ENCODE measurements at places on chromosomes 4 and X. TPM values are rescaled to one million over a fixed set of nuclear protein-coding genes. Genes with fewer than 3 reads are reported as not detected.

DNA sequence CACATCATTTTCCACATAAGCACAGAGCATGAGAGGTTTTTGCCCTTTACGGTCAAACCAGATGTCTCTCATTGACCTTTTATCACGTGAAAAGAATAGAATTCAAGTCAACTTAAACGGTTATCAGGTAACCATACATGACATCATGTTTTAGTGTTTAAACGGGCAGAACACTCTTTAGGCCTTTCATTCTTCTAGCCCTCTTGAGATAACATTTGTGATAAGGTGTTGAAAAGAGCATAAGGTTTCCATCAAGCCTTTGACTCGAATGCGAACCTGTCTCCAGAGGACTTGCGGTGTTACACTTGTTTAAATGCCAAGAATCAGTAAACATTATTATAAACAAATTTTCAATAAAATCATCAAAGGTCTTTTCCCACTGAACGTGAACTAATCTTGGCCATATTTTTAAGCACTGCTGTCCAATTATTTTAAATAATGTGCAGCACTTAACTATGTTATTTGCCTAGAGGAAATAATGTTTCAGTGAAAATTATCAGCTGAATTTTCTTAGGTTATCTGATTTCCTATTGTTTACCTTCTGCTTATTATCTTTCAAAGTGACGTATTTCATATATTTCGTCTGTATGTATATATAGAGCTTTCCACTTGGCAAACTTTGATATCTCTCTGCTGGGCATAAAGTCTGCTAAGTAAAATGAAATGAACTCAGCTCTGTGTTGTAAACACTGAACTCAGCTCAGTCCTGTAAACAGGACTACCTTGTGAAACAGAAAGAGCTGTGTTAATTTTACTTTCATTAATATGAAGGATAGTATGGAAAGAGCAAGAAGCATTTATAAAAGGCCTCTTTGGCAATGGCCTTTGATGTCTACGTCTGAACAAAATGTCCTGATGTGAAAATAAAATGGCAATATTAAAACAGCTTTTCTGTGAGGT, 33.3 kb downstream of the TENM3 start:
- no peaks in the 10 kb centered on the region for H3K36me3 ChIP-seq
- H3K4me1 ChIP-seq: no peaks in the 10 kb centered on the region

The MAGEB17 gene
- not detected for total RNA-seq

DNA sequence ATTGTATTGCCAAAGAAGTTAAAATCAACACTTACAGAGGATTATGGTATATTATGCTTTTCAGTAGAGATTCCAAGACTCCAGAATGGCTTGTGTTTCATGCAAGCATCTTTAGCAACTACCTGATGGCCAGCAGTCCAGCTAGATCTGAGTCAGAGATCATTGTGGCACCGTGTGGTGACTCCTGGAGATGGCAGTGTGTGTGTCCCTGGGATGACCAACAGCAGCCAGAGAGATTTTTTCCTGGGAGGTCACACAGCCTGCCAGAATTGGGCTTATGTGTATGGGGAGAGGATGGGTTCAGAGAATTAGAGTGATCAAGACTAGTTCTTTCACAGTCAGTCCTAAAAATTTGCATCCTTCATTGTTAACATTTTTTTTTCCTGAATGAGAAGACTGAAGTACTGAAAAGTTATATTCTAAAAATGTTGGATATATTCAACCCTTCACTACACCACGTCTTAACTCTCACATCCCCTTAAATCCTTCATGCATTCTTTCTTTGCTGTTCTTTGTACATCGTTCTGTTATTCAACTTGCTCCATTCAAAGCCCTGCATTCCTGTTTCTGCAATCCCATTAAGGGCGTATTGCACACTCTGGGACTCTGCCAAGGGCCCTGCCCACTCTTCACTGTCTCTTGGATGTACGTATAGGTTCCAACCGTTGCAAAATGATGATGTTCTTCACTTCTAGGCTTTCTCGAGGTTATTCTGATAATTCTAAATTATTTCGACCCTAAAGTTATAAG, 12.4 kb downstream of the TENM3 start:
- no peak overlapping the region for H3K27ac ChIP-seq
- H3K27me3 ChIP-seq: no peaks in the 10 kb centered on the region
- H3K36me3 ChIP-seq: no peaks in the 10 kb centered on the region
- H3K4me1 ChIP-seq: no peaks in the 10 kb centered on the region
- DNase-seq: no peak
- no peak overlapping the region for H3K4me3 ChIP-seq

The AKAP14 gene
- not detected for total RNA-seq

- H3K4me1 ChIP-seq: no peaks in the 10 kb centered on the region
- H3K36me3 ChIP-seq: peaks cover 30% of the 10 kb centered on the region
- H3K4me3 ChIP-seq: no peak overlapping the region
- H3K27ac ChIP-seq: no peak overlapping the region
These were observed 81.3 kb downstream of the C4orf51 start for GRCh38 chr4:145760961-145761929.

- no peaks in the 10 kb centered on the region for H3K27me3 ChIP-seq
- no peaks in the 10 kb centered on the region for H3K4me1 ChIP-seq
- DNase-seq: no peak
- no peak overlapping the region for H3K4me3 ChIP-seq
- H3K36me3 ChIP-seq: no peaks in the 10 kb centered on the region
- no peak overlapping the region for H3K27ac ChIP-seq
These were observed 15.6 kb upstream of the ADH4 start for GRCh38 chr4:99159699-99160098.

The GPR119 gene
- not detected for total RNA-seq

GRCh38 chr4:4759883-4760282, 99.6 kb upstream of the MSX1 start:
- H3K4me1 ChIP-seq: peaks cover 3% of the 10 kb centered on the region
- peaks cover 3% of the 10 kb centered on the region for H3K27me3 ChIP-seq
- no peak for DNase-seq
- H3K4me3 ChIP-seq: no peak overlapping the region
- H3K27ac ChIP-seq: no peak overlapping the region

DNA sequence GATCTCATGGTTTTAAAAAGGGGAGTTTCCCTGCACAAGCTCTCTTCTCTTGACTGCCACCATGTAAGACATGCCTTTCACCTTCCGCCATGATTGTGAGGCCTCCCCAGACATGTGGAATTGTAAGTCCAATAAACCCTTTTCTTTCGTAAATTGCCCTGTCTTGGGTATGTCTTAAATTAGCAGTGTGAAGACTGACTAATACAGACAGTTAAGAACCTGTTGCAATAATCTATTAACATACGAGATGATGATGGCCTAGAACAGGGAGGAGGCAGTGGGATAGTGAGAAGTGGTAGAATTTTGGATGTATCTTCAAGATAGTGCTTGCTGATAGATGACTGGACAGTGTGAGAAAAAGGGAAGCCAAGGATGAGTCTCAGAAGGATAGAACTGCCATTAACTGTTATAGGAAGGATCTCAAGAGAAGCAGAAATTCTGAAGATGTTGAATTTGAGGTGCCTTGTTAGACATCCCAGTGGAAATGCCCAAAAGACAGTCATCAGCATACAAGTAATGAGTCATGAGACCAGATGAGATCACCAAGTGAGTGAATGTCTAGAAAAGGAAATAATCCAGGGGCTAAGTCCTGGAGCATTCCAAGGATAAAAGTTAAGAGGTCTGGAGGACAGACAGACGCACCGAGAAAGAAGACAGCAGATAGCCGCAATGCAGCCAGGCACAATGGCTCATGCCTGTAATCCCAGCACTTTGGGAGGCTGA, 38.8 kb upstream of the UGDH start:
- H3K27ac ChIP-seq: no peak overlapping the region
- peaks cover 18% of the 10 kb centered on the region for H3K4me1 ChIP-seq
- peaks cover 20% of the 10 kb centered on the region for H3K36me3 ChIP-seq
- DNase-seq: no peak

DNA sequence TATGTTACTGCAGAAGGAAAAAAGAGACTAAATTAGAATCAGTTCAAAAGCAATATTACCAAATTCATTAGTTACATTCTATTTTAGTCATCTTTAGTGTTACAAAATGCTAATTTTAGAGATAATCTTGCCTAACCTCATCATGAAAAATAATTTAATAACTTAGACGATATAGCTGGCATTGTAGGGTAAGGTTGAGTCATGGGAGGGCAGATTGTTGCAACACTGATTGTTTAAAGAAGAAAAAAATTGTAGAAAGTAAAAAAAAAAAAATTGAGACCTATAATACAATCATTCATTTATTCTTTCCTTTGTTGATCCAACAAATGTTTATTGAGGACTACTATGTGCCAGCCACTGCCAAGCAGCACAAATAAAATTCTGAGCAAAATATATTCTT, 330.9 kb downstream of the GBA3 start:
- no peaks in the 10 kb centered on the region for H3K27me3 ChIP-seq
- no peaks in the 10 kb centered on the region for H3K36me3 ChIP-seq
- H3K4me1 ChIP-seq: no peaks in the 10 kb centered on the region
- no peak overlapping the region for H3K27ac ChIP-seq
- H3K4me3 ChIP-seq: no peak overlapping the region

DNA sequence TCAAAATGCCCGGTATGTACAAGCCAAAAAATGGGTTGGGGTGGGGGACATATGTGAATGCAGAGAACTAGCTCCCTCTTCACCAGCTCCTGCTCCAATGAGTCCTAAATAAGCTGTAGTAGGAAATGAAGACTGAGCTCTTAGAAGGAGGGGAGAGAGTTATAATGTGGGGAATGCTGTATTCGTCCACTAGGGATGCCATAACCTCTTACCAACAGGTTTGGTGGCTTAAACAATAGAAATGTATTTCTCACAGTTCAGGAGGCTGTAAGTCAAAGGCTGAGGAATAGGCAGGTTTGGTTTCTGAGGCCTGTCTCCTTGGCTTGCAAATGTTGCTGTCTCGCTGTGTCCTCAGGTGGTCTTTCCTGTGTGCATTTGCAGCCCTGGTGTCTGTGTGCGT, 4.4 kb upstream of the INPP4B start:
- H3K36me3 ChIP-seq: no peaks in the 10 kb centered on the region
- H3K4me1 ChIP-seq: peaks cover 15% of the 10 kb centered on the region
- peaks cover 17% of the 10 kb centered on the region for H3K27me3 ChIP-seq

- no peak overlapping the region for H3K27ac ChIP-seq
- H3K4me3 ChIP-seq: no peak overlapping the region
- no peak for DNase-seq
These were observed 368.7 kb upstream of the FTHL17 start for GRCh38 chrX:31440546-31440945.

The LAMTOR3 gene
- total RNA-seq: 49.5 TPM

The SMPX gene
- total RNA-seq: not detected

The ADH1A gene
- total RNA-seq: not detected

DNA sequence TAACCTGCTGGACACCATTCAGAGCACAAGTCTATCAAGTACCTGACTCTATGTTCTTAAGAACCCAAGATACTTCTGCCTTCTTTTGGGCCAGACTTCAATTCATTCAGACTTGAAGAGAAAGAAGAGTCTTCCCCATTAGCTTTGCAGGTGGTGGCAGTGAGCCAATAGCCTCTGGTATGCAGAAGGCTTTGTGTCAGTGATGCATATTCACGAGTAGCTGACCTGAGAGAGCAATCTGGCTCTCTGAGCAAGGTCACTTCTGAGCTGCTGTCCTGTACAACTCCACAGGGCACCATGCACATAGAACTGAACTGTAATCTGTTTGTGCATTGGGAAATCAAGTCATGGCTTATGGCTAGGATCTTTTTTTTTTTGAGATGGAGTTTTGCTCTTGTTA, 39.9 kb upstream of the SPINK2 start:
- H3K36me3 ChIP-seq: no peaks in the 10 kb centered on the region
- no peak overlapping the region for H3K4me3 ChIP-seq
- DNase-seq: no peak
- peaks cover 5% of the 10 kb centered on the region for H3K4me1 ChIP-seq
- H3K27me3 ChIP-seq: no peaks in the 10 kb centered on the region

DNA sequence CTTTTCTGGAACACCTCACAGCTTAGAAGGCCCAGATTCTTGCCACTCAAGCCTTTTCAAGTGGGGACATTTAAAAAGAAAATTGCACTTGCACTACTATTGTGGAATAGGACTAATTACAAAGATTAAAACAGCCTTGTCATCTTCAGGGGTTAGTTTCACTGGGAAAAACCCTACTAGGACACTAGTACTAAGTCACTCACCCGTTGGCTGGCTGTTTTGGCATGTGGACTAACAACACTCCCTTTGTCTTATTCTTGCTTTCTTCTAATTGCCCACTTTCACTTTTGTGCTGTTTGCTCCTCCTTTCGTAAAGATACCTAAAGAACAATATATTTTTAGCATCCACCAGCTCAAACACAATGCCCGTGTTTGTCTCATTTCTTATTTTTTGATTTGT, 200.9 kb upstream of the MID1 start:
- no peak overlapping the region for H3K4me3 ChIP-seq
- H3K27me3 ChIP-seq: no peaks in the 10 kb centered on the region
- DNase-seq: no peak
- H3K4me1 ChIP-seq: no peaks in the 10 kb centered on the region
- H3K27ac ChIP-seq: no peak overlapping the region

DNA sequence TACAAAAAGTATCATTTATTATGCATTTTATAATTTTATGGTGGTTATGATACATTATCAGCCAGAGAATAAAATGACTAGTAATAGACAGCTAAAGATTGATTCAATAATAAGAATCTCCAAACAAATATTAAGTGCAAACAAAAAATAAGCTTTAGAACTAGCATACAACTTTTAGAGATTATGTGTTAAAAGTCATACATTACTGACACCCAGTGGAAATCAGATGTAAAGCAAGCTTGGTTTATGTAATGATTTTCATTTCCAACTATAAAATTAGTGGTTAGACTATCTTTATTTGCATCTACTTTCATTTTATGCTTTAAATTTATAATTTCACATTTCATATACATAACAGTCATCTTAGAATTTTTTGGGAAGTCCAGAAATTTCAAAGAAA, 57.7 kb downstream of the IL13RA2 start:
- H3K27ac ChIP-seq: no peak overlapping the region
- H3K4me1 ChIP-seq: no peaks in the 10 kb centered on the region
- H3K4me3 ChIP-seq: no peak overlapping the region

- H3K36me3 ChIP-seq: no peaks in the 10 kb centered on the region
- H3K4me1 ChIP-seq: no peaks in the 10 kb centered on the region
- no peaks in the 10 kb centered on the region for H3K27me3 ChIP-seq
- no peak for DNase-seq
These were observed 31.3 kb upstream of the GNRHR start for GRCh38 chr4:67785528-67785927.

Measured in suprapubic skin (tissue), 4 donors.